ENCODE measurements at places on chromosomes 2 and 18.

GRCh38 chr2:70385966-70386595 lies 84.2 kb upstream of the FAM136A start:
- no peak for DNase-seq

DNA sequence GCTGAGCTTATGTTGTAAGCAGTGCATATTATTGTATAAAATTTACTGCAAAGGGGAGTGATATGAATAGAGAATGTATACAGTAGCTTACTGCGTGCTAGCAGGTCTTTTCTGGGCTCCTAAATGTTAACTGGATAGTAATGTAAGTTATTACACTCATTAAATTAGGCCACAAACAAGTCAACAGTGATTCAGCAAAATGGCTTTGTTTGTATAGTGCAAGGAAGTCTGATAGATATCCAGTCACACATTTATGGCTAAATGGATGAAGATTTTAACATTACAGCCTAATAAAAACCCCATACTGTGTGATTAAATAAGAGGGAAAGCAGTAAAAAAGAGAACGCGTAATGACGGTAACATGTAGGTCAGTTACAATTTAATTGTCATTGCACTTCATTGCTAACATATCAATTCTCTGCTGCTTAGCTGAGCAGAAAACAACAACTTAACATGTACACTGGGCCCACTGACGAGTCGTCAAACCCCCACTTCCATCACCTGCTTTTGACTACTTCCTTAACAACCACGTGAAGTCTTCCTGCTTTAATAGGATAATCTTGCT lies 665.0 kb upstream of the FANCL start:
- DNase-seq, result no peak

GRCh38 chr2:102929721-102930120 lies 167.9 kb downstream of the TMEM182 start:
- DNase-seq, result no peak

DNA sequence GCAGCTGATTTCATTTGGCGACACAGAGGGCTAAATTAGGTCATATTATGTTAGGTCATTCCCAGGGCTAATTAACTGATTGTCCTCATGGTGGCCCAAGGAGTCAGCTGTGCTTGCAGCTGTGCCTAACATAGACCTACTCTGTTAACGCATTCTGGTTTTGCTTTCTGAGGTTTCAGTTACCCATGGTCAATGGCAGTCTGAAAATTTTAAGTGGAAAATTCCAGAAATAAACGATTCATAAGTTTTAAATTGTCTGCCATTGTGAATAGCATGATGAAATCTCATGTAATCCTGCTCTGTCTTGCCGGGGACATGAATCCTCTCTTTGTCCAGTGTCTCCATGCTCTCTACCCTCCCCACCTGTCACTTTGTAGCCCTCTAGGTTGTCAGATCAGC lies 168.7 kb downstream of the KCNS3 start:
- no peak for DNase-seq

- DNase-seq, result no peak
Observed at GRCh38 chr2:67503066-67503795, 106.1 kb downstream of the ETAA1 start.

- no peak for DNase-seq
Observed at GRCh38 chr2:166901336-166901735, 13.1 kb downstream of the XIRP2 start.

DNA sequence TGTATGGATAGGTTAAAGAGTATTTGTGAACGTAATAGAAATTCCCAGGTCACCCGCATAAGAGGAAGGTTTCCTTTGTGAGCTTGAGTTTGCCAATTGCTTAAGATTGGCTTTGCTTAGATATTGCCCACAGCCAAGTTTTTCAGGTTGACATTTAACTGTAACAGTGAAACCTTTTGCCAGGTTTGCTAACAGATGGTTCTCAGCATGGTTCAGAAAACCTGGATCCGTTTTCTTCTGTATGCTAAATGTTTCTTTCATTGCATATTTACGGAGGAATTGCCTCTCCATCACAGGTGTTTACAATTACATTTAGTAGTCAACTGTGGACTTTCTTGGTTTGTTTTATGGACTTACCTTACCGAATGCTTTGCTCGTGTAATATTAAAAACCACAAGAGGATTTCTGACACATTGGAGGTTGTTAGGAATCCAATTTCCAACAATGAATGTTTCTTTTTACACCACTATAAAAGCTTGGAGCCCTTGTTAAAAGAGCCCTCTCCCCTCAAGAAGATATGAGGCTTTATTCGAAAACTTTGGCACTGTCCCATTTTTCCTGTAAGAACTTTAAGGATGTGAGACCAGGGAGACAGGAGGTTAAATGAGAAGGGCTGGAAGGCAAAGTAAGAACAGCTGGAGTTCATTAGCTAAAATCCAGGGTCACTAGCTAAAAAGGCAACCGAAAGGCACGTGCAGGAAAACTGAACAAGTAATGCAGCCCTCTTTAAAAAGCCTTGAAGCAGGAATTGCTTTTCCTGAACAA lies 7.8 kb downstream of the CDK15 start:
- DNase-seq, result no peak
